ENCODE measurements at places on chromosomes 3 and 15.

GRCh38 chr3:120472121-120472844 lies 21.5 kb upstream of the FSTL1 start:
- no peak for DNase-seq

GRCh38 chr3:145531548-145531947 lies 629.4 kb downstream of the PLOD2 start:
- no peak for DNase-seq

DNA sequence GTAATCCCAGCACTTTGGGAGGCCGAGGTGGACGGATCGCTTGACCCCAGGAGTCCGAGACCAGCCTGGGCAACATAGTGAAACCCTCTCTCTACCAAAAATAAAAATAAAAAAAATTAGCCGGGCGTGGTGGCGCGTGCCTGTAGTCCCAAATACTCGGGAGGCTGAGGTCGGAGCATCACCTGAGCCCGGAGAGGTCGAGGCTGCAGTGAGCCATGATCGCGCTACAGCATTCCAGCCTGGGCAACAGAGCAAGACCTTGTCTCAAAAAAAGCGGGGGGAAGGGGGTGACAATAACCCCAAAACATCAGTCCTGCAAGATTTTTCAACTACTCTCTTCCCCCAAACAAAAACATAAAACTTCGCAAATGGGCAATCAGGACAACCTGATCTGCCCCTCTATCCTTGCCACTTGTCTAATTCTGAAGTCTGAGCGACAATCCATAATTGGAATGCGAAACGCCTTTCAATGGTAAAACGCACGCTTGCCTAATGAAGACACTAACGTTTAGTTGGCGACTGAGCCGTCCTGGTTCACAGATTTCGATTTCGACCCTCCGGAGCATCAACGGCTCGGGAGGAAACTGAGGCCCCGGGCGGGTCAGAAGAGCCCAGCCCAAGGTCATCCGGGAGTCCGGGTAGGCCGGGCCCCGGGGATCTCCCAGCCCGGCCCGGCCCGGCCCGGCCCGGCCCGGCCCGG lies 868 bp downstream of the BTBD1 start:
- no peak for DNase-seq

- no peak for DNase-seq
These were observed 749.1 kb downstream of the ROBO1 start for GRCh38 chr3:79018671-79019136.

DNA sequence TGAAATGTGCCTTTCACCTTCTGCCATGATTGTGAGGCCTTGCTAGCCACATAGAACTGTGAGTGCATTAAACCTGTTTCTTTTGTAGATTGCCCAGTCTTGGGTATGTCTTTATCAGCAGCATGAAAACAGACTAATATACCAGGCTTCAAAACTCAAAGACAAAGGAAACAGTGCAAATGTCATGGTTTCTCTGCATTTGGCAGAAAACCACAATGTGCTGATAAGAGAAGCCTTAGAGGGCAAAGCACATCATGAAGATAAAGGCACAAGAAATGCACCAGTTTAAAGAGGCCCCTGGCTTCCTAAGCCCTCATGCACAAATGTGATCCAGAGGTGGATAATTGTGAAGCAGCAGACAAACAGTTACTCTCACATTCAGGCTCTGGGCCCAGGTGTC lies 259.2 kb downstream of the CPNE4 start:
- DNase-seq = no peak

- DNase-seq = no peak
These were observed 14.7 kb downstream of the MYH15 start for GRCh38 chr3:108495717-108496116.

GRCh38 chr15:71392861-71393283 lies 277.6 kb downstream of the THSD4 start:
- no peak for DNase-seq

DNA sequence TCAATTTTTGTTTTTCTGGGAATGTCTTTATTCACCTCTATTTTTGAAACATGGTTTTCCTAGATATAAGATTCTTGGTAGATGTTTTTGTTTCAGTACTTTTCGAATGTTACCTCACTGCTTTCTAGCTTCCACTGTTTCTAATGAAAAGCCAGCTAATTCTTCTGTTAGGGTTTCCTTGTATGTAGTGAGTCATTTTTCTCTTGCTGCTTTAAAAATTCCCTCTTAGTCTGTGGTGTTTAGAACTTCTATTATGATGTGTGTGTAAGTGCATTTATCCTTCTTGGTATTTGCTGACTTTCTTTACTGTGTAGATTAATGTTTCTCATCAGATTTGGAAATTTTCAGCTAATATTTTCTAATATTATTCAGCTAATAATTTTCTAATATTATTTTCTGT lies 151.1 kb upstream of the OSTN start:
- no peak for DNase-seq

- DNase-seq = no peak
These were observed 31.6 kb downstream of the GOLGA6L2 start for GRCh38 chr15:23415321-23415865.

DNA sequence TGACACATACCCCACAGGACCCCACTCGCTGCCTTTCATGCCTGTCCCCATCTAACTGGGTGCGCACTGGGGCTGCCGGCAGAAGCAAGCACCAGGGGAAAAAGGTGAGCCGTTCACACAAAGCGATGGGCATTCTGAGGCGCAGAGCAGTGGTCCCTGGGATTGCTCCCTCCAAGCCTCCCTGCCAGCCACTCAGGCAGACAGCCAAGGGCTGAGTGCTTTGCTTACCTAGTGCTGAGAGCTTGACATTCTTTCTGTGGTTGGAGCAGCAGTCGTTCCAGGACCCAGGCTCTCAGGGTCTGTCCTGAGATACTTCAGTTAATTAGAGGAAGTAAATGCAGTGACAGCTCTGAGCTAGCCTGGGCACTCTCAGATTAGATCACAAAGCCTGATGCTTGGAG lies 5.7 kb downstream of the ESYT3 start:
- DNase-seq = no peak

DNA sequence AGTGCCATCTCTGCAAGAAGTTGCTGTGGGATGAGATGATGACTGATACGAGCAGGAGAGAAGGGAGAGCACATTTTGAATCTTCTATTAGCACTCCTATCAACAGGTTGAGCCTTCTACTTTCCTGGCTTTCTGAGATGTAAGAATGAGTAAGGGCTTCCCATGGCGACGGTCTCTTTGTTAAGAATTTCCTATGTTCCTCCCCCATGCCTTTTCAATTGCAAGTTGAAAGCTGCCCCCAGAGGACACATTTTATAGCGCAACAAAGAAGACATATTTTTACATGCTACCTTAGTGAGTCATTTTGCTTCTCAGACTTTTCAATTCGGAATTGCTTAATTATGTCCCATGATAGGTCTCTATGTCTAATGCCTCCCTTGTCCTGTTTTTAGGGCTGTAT lies 71.3 kb upstream of the LRTM1 start:
- no peak for DNase-seq

DNA sequence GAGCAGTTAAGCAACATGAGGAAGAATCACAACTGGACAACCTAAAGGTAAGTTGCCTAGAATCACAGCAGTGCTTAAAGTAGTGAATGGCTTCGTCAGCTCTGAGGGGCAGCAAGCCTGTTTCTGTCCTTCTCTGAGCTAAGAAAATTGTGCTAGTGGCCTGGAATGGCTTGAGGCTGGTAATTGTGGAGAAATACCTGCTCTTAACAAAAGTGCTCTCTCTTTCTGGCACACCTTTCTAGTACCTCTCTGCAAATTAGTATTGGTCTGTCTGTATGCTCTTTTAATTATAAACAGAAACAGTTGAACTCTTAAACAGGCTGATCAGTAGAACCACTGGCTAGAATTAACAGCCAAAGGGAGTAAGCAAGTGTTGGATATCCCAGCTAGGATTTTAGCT lies 11.6 kb downstream of the SNX1 start:
- no peak for DNase-seq

- no peak for DNase-seq
These were observed 47.6 kb upstream of the MED12L start for GRCh38 chr3:151037746-151038477.

DNA sequence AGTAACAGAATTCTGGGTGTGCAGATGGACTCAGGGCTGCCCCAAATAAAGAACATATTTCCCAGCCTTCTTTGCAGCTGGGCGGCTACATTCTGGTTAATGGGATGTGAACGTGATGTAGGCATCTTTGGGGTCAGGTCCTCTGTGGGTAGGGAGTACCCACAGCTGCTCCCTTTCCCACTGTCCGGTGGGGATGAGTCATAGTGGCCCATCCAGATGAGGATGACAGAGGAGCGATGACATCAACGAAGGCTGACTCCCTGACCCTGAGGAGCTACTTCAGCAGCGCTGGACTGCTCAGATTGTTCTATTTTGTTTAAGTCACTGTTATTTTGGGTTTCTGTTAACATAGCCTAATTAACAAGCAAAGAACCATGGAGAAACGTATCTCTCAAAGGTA lies 38.0 kb downstream of the SRPRB start:
- no peak for DNase-seq

GRCh38 chr3:69542089-69542804 lies 156.4 kb upstream of the FRMD4B start:
- no peak for DNase-seq

- DNase-seq = no peak
These were observed 51.0 kb downstream of the RASA2 start for GRCh38 chr3:141537856-141538255.

- no peak for DNase-seq
These were observed 301.1 kb upstream of the LRRFIP2 start for GRCh38 chr3:37475435-37475834.

DNA sequence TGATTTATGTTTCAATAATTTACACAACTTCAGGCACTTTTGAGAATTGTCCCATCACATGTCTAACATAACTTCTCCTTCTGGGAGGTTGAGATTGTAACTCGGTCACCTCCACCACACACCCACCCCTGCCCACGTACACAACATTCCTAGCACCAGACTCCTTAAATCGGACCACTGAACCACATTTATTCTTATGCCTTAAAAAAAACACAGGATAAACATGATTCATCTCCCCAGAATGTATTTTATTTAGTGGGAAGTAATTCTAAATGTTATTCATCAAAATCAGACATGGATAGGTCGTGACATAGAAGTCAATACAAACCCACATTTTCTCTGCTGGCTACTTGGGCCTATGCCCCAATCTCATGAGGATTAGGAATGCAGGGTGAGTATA lies 3.0 kb downstream of the SNTN start:
- DNase-seq = no peak

DNA sequence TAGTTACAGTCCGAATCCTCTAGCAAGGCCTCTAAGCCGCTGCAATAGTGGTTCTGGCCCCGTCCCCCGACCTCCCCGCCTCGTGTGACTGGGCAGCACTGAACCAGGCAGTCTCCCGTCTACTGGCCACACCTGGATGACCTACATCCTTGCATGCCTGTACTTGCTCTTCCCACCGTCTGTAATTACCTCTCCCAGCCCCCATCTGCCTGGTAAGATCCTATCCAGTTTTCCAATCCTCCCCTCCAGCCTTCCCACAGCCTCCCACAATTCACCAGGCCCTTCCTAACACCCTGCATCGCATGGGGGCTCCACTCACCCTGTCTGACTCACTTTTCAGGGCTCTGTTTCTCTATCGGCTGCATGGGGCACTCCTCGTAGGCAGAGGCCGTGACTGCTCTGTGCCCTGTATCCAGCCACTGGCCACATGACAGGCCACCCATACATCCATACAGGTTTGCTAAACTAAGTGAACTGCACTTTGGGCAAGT lies 32.8 kb downstream of the XXYLT1 start:
- DNase-seq = no peak

DNA sequence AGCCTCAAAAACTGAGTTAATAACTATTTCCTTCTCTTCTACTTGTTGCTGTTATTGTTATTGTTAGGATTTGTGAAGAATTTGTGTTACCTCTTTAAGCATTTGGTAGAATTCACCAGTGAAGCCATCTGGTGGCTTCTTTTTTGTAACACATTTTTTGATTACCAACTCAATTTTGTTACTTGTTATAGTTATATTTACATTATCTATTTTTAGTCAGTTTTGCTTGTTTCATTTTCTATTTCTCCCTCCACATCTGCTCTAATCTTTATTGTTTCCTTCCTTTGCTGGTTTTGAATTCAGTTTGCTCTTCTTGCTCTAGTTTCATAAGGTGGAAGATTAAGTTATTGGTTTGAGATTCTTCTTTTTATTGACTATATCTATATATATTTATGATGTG lies 3.7 kb upstream of the SLC9C1 start:
- DNase-seq = no peak

GRCh38 chr3:186538779-186539178 lies 5.4 kb downstream of the CRYGS start:
- no peak for DNase-seq

GRCh38 chr15:70351941-70352774 lies 254.4 kb upstream of the TLE3 start:
- DNase-seq = no peak

- no peak for DNase-seq
These were observed 18.8 kb downstream of the AMOTL2 start for GRCh38 chr3:134355416-134355815.

DNA sequence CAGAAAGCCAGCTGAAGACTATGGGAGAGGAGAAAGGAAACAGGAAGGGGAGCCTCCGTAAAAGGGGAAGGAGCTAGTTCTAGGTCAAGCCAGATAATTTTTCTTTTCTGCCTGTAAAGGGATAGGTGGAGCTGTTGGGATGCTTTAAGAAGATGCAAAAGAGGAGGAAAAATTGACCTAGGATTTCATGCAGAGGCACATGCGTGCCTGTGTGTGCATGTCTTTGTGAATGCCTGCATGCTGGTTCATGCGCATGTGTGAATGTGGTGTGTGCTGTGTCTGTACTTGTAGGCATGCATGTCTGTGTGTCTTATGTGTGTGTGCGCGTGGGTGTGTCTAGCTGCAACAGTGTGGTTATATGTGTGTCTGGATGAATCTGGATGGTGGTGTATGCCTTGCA lies 27.3 kb downstream of the CCDC33 start:
- no peak for DNase-seq

DNA sequence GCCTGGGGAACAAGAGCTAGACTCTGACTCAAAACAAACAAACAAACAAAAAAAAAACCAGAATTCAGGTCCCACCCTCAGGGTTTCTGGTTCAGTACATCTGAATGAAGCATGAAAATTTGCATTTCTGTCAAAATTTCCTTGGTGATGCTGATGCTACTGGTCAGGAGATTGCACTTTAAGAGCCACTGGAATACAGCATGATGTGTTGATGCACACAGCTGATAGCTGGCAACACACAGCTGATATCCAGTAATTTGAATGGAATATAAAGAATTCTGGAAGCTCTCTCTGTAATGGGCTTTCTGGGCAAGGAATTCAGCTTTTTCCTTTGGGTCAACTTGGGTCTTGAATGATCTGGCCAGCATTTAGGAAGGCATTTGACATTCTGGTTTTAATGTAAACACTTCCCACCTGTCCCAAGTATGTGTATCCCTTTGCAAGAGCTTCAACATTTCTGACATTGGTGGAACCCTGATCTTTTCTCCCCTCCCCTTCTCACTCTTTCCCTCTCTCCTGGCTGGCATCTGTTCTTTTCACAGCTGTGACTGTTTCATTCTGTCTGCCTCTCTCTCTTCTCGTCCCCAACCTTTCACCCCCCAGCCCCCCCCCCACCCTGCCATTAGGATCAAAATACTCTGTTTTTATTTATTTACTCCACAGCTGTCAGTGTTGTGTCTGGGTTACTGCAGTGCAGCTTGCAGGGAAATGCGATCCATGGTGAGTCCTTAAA lies 189.5 kb downstream of the TPRG1 start:
- no peak for DNase-seq

All from esophagus squamous epithelium (tissue), 5 donors.